Lower lobe of right lung (tissue), 2 donors: ENCODE measurements at places on chromosomes 7 and 10.

- DNase-seq, result no peak
Measured at GRCh38 chr7:16178585-16178984, 242.8 kb downstream of the CRPPA start.

DNA sequence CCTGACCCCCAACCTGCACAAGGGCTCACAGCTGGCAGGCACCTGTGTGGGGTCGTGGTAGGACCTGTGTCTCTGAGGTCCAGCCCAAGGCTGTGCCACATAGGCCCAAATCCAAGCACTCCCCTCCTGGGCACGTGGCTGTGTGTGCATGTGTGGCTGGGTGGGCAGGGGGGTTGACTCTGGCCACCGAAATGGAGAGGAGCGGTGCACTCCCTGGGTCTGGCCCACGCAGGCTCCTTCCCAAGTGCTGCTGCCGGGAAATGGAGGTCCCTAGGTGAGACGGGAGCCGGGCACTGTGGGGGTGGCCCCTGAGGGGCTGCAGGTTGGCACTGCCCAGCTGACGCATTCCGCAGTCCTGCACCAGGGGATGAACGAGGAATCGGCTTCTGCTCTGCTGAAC, 528.1 kb downstream of the DNAJB6 start:
- DNase-seq, result no peak

- peak; percentile 34 for DNase-seq
Measured at GRCh38 chr10:103792547-103792946, 62.8 kb downstream of the SH3PXD2A start.

GRCh38 chr7:107206706-107207105, 37.9 kb downstream of the HBP1 start:
- DNase-seq, result no peak

- no peak for DNase-seq
Measured at GRCh38 chr10:58512491-58513187, at the start of gene BICC1. Gene BICC1 (plus strand): TSS chr10:58512872. CDS start chr10:58513144, 272 bp downstream.

GRCh38 chr10:103415581-103415980, 19.2 kb downstream of the PDCD11 start:
- DNase-seq, result no peak

GRCh38 chr7:108497082-108497725, 28.7 kb downstream of the PNPLA8 start:
- no peak for DNase-seq

GRCh38 chr7:17123020-17123419, 175.4 kb upstream of the AHR start:
- DNase-seq, result no peak
